ENCODE measurements at places on chromosomes 11 and 22.
A peak's percentile ranks its signal among the peaks of the same experiment; 100 is the strongest.

DNA sequence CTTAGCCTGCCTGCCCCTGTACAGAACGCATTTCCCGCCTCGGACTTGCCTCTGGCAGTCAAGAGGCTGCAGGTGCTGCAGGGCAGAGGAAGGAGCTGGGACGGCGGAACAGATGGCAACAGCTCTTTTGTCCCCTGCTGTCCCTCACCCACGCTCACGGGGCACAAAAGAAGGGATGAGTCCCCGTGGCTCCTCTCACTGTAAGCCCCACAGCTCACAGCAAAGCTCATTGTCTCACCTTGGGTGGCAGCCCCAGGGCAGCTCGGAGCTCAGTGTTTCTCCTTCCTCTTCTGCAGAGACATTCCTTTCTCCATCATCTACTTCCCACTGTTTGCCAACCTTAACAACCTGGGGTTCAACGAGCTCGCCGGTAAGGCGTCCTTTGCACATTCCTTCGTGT lies 24.3 kb downstream of the SLC25A18 start:
- no peak for DNase-seq

- DNase-seq, result no peak
These were observed 1.2 kb downstream of the CDC42EP2 start for GRCh38 chr11:65315866-65316226.

- no peak for DNase-seq
These were observed 387.1 kb downstream of the SOX6 start for GRCh38 chr11:15969281-15969680.

DNA sequence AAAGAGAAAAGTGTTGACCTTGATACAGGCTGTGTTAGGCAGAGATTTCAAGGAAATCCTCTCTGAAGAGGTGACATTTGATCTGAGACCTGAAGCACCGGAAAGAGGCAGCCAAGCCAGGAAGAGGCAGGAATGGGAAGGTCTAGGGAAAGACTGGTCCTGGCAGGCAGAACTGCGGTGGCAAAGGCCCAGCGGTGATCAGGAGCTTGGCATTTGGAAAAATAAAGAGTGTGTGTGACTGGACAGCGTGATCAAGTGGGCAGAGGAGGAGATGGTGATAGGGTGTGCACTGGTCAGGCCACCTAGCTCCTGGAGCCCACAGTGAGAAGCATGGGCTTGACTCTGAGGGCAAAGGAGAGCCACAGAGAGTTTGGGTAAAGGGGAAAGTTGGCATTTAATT lies 27.2 kb upstream of the GAB4 start:
- no peak for DNase-seq

- DNase-seq, result no peak
These were observed 1492.1 kb downstream of the BRD1 start for GRCh38 chr22:48335442-48336139.

GRCh38 chr11:110757066-110757465 lies 44.8 kb upstream of the ARHGAP20 start:
- DNase-seq, result no peak

- DNase-seq, result no peak
These were observed 4.0 kb upstream of the C22orf31 start for GRCh38 chr22:29065468-29066190.

GRCh38 chr11:62553080-62553838 lies 6.7 kb upstream of the AHNAK start:
- DNase-seq, result peak; percentile 95

DNA sequence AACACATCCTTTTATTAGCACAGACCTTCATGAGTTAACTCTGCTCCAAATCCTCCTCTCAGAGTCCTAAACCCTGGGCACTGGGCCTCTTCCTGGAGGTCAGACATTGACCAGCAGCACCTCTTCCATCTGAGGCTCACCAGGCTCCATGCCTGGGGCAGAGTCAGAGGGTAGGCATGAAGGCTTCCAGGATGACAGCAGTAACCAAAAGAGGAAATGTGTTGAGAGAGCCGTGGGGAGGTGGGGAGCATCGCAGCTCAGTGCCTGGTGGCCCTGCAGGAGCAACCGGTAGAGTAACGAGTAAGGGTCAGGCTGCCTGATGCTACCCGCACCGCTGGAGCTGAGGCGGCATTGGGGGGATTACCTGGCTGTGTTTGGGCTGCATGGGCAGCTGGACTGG lies 9.4 kb upstream of the NAV2 start:
- no peak for DNase-seq

GRCh38 chr11:43577566-43578264 lies 102.8 kb upstream of the HSD17B12 start:
- no peak for DNase-seq

- DNase-seq, result no peak
These were observed 8.3 kb downstream of the ST3GAL4 start for GRCh38 chr11:126363706-126364248.

DNA sequence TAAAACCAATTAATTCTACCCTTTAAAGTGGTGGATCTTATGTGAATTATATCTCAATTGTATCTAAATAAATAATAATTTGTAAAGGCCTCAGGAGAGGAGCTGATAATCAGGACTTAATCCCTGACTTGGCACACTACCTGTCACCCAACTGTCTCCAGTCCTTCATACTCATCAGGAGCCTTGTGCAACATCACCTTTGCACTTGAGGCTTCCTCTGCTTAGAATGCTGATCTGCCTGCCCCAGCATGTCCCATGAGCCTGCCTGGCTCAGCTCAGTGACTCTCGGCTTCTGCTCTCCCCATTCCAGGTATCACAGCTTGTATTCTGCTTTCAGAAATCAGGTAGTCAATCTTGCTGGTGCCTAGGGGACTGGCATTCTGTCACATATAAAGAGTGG lies 43.9 kb upstream of the PRODH start:
- DNase-seq, result no peak

- DNase-seq, result no peak
These were observed 45.6 kb downstream of the LRRC4C start for GRCh38 chr11:41413843-41414242.

DNA sequence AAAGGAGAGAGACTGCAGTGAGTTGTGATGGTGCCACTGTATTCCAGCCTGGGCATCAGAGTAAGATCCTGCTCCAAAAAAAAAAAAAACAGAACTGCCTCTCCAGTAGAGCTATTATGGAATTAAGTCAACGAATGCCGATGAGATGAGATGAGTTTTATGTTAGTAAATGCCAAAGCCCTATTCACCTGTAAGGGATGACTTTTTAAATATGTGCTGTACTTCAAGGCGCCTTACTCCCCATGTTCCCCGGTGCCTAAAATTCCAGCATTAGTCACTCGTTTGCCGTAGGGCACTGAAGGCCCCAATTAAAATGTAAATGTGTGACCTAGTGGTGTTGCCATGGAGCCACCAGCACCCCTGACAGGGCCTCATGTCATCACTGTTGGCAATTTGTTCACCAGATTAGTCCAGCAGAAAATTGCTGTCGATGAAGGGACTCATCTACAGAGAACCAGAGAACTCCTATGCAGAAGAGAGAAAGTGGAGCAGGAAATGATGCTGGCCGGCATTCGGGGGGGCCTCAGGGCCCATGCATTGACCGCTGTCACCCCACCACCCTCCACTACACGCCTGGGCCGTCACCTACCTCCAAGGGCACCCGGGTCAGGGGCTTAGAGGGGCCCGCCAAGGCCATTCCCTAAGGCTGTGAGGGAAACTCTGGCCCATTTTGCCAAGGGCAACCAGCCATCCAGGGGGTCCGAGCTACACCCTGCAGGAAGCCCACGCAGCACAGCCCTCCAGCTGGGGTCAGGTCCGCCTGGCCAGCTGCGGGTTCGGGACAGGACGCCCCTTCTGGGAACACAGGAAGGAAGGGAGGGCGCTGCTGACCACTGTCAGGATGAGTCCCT lies 17.8 kb downstream of the LIF start:
- no peak for DNase-seq

DNA sequence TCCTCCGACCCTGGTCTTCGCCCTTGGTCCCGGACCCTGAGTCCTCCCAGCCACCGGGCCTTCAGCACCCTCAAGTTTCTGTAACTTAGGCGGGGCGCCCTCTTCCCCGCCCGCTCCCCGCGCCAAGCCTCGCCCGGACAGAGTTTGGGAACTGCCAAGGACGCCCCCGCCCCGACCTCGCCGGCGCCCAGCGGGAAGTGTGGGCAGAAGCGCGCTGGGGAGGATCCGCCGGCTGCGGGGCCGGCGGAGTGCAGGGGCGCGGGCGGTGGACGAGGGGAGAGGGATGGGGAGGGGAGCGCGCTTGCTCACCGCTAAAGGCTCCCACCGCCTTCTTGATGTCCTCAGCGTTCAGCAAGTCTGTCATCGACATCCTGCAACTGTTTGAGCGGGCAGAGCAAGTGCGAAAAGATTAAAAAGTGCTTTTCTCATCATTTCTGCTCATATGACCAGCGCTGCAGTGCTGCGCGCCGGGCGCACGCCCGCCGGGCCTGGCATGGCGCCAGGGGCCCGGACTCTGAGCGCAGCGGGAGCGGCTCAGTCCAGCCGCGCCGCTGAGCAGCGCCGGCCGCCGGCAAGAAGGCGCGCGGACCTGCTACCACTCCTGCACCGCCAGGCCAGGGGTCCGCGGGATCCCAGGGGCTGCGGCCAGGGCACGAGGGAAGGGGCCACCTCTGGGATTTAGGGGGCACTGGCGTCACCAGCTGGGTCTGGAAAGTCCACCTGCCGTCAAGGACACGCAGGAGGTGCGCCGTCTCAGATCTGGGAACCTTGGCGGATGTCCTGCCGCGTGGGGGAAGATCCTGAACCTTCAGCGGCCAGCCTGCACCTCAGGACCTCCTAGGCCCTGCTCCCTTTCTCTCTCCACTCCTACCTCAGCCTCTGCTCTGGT lies at the start of gene PVALB:
PVALB (minus strand) TSS at position 400 of the 889 bp plus-strand sequence; CDS start at position 370, 30 bp downstream.
- DNase-seq, result no peak

- no peak for DNase-seq
These were observed 29.7 kb upstream of the SORL1-AS1 start for GRCh38 chr11:121482231-121483129.

- no peak for DNase-seq
These were observed 84.1 kb upstream of the LUZP2 start for GRCh38 chr11:24412722-24413121.

GRCh38 chr11:69200331-69201065 lies 44.8 kb downstream of the SMIM38 start:
- DNase-seq, result no peak

DNA sequence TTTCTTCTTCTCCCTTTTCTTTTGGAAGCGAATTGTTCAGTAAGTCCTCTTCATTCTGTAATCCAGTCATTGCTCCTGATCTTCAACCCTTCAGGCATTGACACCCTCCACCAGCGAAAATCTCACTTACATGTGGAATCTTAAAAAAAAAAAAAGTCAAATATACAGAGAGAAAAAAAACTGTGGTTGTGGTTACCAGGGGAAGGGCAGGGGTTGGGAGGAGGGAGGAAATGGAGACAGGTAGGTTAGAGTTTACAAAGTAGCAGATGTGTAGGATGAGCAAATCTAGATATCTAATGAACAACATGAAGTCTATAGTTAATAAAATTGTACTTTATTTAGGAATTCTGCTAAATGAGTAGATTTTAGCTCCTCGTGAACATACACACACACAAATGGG lies 17.7 kb upstream of the TMEM123 start:
- no peak for DNase-seq

DNA sequence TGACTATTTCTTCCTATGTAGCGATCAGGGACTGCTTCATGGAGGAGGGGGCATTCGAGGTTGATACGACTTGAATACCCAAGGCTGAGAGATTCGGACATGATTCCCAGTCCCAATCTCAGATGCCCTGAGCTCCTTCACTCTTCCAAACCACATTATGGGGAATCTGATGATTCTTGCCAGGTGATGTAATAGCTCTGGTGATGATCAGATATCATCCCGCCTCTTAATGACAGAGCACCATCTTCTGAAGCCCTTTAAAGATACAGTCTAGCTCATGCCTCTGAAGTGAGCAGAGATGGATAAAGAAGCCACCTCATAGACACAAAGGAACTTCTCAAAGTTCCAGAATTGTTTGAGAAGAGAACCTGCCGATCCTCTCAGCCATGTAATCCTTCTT lies 8.9 kb upstream of the CLMP start:
- no peak for DNase-seq

GRCh38 chr11:73317373-73317772 lies 9.3 kb downstream of the ARHGEF17 start:
- no peak for DNase-seq

- no peak for DNase-seq
These were observed 2.9 kb upstream of the APOBEC3A start for GRCh38 chr22:38954414-38955043.

DNA sequence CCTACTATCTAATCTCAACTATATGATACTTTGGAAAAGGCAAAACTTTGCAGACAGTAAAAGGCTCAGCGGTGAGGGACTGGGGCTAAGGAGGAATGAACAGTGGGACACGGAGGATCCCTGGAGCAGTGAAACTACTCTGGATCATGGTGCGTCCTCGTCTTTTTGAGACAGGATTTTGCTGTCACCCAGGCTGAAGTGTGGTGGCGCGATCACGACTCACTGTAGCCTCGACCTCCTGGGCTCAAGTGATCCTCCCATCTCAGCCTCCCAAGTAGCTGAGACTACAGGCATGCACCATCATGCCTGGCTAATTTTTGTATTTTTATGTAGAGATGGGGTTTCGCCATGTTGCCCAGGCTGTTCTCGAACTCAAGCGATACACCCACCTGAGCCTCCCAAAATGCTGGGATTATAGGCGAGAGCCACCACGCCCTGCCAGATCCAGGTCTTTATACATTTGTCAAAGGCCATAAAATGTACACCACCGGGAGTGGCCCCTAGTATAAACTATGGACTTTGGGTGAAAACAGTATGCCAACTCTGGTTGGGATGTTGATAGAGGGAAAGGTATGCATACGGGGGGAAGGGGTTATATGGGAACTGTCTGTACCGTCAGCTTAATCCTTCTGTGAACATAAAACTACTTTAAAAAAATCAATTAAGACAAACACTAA lies 28.0 kb upstream of the CYP2D6 start:
- no peak for DNase-seq

GRCh38 chr11:103703437-103703836 lies 333.0 kb upstream of the DDI1 start:
- DNase-seq, result no peak

DNA sequence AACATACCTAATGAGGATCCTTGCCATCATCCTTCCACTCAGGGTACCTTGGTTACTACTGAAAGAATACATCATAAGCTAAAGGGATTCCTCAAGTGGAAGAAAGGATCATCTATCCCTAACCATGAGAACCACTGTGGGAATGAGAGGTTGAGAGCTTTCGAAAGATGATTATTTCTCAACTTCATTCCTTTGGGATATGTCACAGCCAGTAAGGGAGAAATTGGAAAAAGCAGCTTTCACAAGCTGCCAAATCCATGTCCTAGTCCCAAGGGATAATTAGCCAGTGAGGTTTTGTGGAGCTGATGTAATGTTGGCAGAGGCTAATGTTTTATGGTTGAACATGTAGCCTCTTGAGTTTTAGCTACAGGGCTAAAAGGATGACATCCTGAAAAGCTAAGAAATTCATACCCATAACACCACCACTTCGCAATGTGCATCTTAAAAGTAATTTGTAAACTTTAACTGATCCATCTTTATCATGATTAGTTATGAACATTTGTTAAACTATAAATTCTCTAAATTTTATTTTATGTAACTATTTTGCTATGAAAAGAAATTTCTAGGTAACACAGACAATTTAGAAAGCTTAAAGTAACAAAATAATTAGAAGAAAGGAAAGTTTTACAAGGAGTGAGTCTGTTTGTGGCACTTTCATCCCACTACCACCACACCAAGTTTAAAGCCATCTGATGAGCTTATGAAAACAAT lies 123.9 kb downstream of the MRTFA start:
- peak; percentile 95 for DNase-seq

Measured in epithelial cell of proximal tubule (primary cell).